ENCODE measurements at places on chromosomes 12 and 14.

- no peak for DNase-seq
These were observed 37.1 kb downstream of the ZC3H14 start for GRCh38 chr14:88599761-88600439.

DNA sequence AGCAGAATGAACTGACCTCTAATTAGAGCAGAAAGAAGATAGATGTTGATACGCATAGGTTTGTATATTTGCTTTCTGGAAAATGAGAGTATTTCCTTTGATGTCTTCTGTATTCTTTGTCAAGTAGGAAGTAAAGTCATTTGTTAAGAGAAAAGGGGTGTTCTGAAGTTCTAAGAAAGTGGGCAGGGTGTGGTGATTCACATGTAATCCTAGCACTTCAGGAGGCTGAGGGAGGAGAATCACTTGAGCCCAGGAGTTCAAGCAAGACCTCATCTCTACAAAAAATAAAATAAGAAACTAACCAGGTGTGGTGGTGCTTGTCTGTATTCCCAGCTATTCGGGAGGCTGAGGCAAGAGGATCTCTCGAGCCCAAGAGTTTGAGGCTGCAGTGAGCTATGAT, 2.8 kb downstream of the RHNO1 start:
- DNase-seq = no peak

- no peak for DNase-seq
These were observed 63.6 kb downstream of the TTLL5 start for GRCh38 chr14:75724414-75725204.

DNA sequence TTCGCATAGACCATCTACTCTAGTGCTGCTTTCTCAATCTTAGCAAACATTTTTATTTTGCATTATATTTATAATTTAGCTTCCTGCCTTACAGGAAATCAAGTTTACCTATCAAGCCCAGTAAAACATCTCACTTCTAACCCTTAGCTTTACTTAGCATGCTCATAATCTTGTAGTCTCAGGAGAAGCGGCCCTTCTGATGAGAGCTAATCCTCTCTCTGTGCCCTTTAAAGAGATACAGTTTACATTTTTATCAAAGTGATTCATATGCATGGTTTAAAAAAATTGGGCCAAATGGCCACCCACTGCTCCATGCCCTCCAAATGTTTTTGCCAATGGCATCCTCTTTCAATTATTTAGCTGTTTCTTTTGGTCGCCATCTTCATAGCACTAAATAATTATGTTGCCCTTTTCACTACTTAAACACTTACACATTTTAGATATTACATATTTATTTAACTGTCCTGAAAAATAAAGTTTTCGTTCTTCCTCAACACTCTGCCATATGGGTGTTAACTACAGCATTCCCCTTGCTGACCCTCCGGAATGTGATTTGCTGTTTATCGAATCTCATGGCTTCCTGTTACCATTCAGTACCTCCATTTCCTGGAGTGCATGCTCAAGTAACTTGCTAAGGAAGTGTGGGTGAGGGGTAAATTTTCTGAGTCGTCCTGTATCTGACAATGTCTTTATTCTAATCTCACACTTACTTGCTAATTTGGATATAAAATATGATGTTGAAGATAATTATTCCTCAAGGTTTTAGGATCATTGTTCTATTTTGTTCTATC, 29.3 kb downstream of the YLPM1 start:
- no peak for DNase-seq

- DNase-seq = no peak
These were observed 86.3 kb downstream of the DRAM1 start for GRCh38 chr12:101963697-101964096.

GRCh38 chr14:32939254-32940065, 781 bp downstream of the NPAS3 start:
- peak; percentile 86 for DNase-seq

DNA sequence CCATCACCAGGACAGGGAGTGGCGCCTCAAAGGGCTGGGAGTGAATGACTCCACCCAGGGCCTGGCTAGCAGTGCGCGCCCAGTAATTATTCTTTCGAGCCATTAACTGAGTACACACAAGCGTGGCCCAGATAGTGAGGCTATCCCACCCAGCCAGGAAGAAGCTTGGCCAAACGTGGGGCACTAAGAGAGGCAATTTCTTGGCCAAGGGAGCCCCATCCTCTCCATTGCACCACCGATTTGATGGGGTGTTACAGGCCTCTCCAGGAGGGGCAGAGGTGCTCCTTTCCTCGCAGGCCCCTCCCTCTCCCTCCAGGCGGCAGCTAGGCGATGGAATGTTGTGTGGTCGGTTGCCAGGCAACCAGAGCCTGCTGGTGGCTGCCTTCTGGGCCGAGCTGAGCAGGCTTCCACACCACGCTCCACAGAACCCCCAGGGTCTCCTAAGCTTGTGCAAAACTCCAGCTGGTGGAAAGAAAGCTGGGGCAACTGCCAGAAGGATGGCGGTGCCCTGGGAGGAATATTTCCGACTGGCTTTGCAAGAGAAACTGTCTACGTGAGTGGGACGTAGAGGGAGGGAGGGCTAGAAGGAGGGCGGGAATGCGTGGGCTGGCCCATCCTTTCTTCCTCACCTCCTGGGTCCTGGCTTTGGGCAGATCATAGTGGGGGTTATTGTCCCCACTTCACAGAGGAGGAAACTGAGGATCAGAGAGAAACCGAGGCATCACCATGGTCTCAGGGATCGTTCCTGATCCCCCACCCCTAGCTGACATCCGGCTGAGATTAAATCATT, at the start of gene CFAP73:
Gene CFAP73 (plus strand): TSS at position 364 of the 790 bp plus-strand sequence. CDS start 134 bp downstream, at position 498.
- no peak for DNase-seq

- DNase-seq = no peak
These were observed 895.8 kb downstream of the RPS29 start for GRCh38 chr14:48690349-48690748.

DNA sequence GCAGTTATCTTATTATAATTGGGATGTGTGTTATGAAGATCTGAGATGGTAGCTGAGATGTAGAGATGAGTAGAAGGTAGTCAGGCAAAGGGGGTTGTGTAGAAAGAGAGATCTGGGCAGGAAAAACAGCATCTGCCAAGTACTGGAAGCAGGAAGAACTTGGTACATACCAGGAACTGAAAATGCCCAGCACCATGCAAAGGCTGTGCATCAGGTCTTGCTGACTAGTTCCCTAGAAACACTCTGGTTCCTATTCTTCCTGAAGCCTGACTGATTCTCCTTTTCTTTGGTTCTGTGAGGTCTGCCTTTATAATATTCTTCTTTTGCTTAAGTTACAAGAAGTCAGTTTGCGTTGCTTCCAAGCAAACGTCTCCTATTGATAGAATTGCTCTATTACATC, 6.7 kb upstream of the NFATC4 start:
- no peak for DNase-seq

DNA sequence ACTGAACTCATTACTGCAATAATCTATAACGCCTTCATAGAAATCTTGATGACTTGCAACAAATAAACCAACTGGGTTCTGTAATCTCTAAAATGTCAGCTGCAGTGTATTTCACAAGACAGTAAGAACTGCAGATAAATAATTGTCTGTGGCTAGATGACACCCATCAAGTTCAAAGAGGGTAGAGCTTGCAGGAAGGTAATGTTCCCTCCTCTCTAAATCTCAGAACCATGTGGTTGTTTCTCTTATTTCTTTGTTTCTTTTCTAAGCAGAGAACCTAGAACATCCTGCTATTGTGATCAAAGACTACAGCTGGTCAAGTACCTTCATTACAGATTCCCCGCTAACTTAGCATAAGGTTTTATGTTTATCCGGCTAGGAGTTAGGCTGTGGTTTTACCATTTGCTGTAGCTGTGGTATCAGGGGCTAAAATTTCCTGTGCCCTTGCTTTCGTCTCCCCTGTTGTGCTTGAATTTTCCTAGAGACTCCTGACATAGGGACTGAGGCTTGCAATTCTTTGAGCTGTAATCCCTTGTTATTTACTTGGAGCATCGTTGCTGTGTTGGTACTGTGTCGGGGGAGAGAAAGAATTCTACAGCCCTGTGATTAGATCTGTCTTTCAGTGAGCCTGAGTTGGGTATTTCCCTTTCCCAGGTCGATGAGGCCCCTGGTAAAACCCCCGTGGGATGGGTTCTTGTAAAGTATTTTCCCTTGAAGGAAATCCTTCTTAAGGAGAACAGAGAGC, 253.1 kb upstream of the BTG1 start:
- DNase-seq = no peak

DNA sequence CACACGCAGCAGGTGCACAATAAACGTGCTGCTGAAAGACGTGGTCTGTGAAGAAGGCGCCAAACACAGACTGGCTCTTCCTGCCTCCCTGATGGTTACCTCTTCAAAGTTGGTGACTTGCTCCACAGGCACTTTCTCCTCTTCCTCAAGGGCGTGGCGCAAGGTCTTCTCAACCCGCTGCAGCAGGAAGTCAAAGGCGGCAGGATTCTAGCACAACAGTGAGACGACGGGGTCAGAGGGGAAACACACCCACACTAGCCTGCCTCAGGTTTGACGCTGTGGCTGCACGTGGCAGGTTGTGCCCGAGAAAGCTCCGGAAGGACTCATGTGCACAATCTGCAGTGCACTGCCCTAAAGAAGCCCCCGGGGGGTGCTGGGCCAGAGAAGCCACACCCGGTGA, 15.0 kb downstream of the POLE start:
- DNase-seq = no peak

DNA sequence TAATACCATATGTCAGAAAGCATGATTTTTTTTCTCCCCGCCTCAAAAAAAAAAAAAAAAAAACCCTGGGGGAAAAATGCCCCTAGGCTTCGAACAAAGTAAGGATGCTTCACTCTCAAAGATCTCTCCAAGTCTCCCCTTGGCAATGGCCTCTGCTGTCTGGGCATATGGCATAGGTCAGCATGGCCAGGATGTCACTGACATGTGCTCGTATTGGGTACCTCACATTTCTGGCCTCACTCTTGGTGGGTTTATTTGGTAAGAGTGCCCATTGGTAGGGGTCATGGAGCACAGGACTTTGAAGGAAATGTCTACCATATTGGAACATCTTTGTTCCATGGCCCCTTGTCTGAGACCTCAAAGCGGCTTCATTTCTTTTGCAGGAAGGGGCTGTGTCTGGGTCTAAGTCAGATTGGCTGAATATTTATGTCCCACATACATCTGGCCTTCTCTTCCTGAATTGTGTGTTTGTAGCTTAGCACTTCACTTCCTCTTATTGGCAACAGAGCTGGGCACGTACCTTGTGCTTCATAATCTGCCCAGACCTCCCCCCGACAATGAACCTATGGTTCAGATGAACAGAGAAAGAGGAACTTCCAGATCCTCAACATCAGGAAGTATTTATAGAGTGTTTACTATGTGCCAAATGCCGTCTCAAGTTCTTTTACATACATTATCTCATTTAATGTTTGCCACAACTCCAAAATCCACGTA, 36.3 kb upstream of the OAS1 start:
- no peak for DNase-seq

GRCh38 chr12:108425238-108425795, 86.2 kb upstream of the CMKLR1 start:
- DNase-seq = no peak

DNA sequence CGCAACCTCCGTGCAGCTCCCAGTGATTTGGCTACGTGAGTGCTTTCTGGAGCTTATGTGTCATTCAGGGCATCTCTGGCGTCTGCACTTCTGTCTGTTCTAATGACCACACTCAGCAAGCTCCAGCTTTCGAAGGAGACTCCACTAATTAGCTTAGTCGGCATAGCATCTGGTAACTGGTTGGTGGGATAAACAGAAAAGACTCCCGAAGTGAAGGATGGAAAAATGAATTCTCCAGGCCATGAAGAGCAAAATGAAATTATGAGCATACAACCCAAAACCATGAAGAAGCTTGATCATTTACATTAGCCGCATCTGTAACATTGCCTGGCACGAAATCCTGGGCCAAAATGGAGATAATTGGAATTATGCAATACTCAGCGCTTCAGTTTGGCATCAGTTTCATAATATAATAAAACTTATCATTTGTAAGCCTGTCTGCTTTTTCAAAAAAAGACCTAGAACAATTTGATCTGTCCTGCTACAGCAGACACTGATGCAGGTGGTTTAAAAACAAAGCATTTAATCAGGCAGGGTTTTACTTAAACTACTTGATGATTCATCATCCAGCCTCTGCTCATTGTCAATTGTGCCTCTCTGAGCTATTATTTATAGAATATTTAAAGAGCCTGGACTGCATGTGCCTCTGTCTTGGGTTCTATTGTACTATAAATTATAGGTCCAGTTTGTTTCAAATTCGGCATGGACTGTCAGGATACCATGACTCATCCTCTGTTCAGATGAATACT, 87.4 kb downstream of the SYT1 start:
- no peak for DNase-seq

DNA sequence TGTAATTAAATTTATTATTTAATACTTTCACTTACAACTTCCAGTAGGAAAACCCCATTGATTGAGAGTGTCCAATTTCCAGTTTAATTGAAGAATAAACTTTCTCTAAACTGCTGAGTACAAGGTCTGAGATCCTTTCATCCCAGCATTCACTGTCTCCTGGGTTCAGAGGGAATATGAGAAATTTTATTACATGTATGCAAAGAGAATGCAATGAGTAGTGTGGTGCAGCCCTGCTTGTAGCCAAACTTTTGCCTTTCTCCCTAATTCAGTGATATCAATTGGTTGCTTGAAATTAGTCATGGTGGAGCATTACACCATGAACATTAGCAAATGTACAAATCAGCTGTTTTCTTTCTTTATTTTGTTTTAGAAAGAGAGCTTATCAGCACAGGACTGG, 780.6 kb upstream of the MDGA2 start:
- DNase-seq = no peak

- no peak for DNase-seq
These were observed 9.1 kb downstream of the ATP6V0A2 start for GRCh38 chr12:123721245-123721644.

DNA sequence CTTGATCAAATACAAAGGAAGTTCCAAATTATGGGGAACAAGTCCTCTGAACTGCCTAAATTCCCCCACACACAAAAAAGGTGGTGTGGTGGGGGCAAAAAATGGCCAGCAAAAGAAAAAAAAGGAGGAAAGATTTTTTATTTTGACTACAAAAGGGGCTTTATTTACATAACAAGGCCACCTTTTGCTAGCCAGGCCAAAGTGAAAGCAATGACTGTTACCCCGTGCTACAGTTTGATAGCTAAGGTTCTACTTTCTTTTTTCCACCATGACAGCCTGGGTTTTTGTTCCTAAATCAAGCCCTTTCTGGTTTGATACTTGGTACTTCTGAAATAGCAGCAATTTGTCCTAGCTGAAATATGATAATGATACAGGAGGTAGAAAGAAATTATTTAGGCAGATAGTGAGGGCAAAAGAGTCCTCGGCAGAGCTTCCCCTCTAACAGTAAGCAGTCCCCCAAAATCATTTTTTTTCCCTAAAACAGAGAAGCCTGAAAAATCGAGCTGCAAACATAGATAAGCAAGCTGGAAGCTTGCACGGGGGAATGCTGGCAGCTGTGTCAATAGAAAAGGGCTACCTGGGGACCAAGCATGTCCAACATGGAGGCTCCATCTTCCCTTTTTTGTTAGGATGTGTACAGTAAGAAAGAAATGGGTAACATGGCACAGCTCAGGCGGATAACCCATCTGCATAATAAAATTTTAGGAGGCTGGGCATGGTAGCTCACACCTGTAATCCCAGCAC, 8.9 kb upstream of the B4GALNT1 start:
- no peak for DNase-seq

GRCh38 chr12:71092290-71092689, 65.5 kb downstream of the TSPAN8 start:
- no peak for DNase-seq

- no peak for DNase-seq
These were observed 33.4 kb upstream of the TMTC1 start for GRCh38 chr12:29816874-29817725.

- no peak for DNase-seq
These were observed 572.8 kb upstream of the STXBP6 start for GRCh38 chr14:25622763-25623162.

- no peak for DNase-seq
These were observed 819.5 kb downstream of the SLC16A7 start for GRCh38 chr12:60415351-60415750.

GRCh38 chr14:73630009-73630780, 14.6 kb upstream of the DNAL1 start:
- no peak for DNase-seq

Data from ascending aorta (tissue), 2 donors.